ENCODE measurements at places on chromosomes 4 and X. TPM values are rescaled to one million over a fixed set of nuclear protein-coding genes. Genes with fewer than 3 reads are reported as not detected.

Gene TXK
- polyA plus RNA-seq = 0.61 TPM

Gene GPR50
- polyA plus RNA-seq = not detected

Gene MAGEA4
- 0.19 TPM for polyA plus RNA-seq

Gene DSPP
- not detected for polyA plus RNA-seq

Gene PFKFB1
- 0.15 TPM for polyA plus RNA-seq

Gene XK
- polyA plus RNA-seq = not detected

Gene VEGFD
- 6.3 TPM for polyA plus RNA-seq

Gene DGAT2L6
- not detected for polyA plus RNA-seq

Gene SERPINA7
- not detected for polyA plus RNA-seq

Gene FAT1
- 32.2 TPM for polyA plus RNA-seq

Gene SUPT20HL1
- polyA plus RNA-seq = not detected

All from SK-N-SH (cell line).